ENCODE measurements at places on chromosomes 2 and 18.

DNA sequence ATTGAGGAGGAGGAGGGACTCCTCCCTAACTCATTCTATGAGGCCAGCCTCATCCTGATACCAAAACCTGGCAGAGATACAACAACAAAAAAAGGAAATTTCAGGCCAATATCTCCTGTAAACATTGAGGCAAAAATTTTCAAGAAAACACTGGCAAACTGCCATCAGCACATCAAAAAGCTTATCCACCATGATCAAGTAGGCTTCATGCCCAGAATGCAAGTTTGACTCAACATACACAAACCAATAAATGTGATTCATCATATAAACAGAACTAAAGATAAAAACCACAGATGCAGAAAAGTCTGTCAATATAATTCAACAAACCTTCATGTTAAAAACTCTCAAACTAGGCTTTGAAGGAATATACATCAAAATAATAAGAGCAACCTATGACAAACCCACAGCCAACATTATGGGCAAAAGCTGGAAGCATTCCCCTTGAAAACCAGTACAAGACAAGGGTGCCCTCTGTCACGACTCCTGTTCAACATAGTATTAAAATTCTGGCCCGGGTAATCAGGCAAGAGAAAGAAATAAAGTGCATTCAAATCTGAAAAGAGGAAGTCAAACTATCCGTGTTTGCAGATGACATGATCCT lies 1014.3 kb downstream of the CBLN2 start:
- no peak for DNase-seq

DNA sequence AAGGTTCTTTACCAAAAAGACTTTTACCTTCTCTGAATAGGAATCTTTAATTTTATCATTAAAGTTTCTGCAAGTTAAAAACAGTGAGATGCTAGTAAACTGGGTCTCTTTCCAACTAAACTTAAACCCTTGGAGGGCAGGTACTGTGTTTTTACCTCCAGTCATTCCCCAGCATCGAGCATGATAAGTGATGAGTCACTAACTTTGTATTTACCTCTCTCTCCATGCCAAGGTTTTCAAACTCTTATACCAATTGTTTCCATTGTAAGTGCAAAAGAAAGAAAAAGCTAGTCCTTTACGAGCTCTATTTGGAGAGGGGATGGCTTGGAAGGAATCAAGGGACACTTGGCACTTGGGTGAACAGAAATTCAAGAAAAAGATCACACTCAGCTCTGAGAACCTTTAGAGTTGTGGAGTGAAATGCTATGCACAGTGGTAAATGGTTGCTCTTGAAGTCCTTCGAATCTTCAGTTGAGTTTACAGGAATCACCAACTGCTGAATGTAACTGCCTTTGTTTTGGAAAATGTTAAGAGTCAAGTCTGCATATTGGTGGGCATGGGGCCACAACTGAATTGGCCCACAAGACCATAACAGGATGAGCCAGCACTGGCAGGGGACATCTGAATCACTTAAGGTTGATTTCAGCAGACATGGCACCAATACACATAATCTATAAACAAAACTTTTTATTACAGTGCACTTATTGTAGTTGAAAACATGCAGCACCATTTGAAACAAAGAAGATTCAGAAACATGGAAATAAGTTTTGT lies 8.3 kb upstream of the RBM43 start:
- no peak for DNase-seq

DNA sequence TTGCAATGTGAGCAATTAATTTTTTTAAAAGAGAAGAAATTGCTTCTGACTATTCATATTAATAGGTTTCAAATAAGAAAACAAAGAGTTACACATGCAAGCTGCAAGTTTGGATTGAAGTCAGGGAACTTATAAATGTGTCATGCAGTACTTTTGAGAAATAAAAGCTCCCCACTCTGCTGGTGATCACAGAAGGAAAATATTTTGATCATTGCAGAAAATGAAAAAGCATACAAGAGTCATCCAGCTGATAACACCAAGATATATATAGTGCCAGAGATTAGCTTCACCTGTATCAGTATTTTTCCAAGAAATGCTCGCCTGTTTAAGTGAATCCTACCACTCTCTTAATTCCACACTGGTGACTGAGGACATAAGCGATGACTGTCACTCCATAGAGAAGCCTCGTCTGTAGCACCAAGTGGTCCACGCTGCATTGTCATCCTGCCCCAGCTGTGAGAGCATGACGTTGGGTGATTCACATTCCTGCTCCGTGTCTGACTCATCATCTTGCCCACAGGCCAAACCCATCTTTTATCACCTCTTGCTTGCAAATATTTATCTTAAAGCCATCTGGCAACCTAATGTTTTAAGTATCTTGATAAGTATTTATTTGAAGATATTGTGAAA lies 178.0 kb downstream of the ASXL3 start:
- DNase-seq: no peak

DNA sequence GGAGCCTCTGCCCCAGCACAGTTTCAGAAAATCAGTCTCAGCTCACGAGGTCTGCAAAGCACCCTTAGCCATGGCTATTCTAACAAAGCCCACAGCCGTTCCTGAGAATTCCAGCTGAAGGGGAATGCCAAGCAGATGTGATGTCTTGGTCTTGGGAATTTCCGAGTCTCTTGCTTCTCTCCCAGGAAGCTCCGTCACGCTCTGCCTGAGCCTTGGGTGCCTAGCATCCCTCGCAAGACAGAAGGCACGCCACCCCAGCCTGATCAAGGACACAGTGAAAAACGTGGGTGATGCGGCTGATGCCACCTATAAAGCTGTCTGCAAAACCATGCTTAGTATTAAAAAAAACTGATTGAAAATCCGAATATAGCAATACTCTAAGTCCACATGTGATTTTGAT lies 254.6 kb downstream of the SH3BP4 start:
- no peak for DNase-seq

DNA sequence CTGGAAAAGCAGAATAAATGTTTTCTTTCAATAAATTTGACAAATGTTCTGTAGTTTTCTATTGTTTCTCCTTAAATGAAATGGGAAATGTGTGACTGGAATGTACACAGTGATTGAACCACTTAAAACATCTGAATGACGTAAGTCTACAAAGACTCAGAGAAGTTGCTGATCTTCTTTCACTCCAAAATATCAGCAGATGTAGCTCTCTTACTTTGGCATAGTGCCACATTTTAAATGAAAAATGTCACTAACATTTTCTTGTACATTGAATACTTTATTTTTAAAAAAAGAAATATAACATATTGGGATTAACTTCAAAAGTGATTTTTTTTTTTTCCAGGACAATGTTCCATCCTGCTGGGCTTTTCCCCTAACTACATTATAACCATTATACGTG lies 565.6 kb downstream of the TMEM182 start:
- DNase-seq: no peak

DNA sequence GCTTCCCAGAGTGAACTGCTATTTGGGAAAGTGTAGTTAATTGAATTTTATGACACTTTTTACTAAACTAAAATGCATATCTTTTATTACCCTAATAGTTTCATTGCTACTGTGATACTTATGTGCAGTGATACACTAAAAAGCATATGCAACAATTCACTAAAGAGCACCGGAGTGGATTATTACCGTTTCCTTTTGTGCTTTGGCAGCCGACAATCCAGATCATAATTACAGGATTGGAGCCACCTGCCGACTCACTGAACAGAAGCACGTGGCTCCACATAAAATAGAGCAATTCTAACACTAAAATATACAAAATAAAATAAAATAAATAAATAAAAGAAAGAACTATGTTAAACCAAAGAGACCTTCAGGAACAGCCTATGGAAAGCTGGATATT lies 583.4 kb downstream of the NRXN1 start:
- no peak for DNase-seq

DNA sequence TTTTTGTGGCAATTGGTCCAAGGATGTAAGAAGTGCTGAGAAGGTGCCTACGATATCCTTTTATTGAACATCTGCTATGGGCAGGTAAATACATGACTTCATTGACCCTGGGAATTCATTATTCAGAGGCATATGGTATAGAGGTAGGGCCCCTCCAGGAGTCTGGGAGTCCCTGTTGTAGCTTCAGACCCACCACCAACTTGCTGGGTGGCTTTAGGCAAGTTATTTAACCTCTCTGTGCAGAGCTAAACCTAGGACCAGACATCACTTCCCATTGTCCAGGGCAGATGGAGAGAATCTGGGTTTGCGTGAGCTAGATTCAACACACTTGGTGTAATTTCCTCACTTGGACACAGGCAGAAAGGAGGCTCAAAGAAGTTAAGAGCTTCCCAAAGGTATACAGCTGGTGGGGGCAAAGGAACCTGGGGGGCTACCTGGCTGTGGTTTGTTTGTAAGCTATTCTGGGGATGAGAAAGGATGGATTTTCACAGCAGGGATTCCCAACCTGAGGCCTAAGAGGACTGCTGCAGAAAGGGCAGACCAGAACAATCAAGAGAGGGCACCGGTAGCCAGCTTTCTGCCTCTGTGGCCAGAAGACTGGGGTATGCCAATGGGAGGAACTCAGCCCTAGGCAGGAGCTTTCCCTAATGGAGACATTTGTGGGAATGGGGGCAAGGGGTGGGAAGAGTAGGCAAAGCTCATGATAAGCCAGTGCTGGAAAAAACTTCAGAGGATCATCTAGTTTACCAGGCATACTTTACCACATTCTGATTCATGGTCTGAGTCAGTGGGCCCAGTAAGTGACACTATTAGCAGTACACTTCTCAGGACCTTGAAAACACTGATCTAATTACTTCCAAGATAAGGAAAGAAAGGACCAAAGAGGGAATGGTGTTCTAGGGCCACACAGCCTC lies 102.7 kb upstream of the SMAD2 start:
- no peak for DNase-seq

DNA sequence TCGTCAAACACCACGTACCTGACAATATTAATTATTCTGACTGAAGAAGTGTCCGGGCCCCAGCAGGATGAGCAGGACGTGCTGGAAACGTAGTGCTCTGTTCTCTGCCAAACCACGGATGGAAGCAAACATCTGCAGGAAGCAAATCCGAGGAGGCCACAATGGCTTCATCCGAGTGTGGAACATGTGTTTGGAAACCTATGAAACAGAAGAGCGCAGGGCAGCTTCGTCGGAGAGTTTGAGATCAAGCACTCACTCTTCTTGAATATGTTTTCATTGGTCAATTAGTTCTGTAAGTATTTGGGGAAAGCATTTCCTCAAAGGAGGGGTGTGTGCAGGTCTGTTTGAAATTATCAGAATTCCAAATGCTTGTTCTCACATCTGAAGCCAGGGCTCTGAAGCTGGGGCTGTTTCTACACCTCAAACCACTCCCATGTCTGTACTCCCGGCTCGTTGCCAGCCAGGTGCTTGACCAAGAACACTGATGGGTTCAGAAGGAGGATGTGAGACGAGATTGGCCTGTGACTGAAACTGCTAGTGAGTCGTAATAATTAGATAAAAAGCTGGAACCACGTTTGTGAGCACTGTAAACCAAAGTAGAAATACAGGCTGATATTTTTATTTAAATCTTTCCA lies 356.6 kb upstream of the SALL3 start:
- DNase-seq: no peak

- DNase-seq: no peak
These were observed 2.9 kb upstream of the EN1 start for GRCh38 chr2:118850168-118850900.

GRCh38 chr18:23059541-23060465 lies 75.5 kb upstream of the CABLES1 start:
- no peak for DNase-seq

DNA sequence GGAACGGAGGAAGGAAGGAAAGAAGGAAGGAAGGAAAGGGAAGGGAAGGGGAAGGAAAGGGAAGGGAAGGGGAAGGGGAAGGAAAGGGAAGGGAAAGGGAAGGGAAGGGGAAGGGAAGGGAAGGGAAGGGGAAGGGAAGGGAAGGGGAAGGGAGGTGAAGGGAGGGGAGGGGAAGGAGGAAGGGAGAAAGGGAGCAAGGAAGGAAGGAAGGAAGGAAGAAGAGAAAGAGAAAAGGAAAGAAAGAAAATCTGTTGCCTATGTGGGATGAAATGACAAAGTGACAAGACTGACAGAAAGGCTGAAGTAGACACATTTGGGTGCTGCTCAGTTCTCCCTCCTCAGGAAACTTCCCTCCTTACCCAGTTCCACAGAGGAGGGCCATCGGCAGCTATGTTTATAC lies 46.3 kb upstream of the GORASP2 start:
- no peak for DNase-seq

DNA sequence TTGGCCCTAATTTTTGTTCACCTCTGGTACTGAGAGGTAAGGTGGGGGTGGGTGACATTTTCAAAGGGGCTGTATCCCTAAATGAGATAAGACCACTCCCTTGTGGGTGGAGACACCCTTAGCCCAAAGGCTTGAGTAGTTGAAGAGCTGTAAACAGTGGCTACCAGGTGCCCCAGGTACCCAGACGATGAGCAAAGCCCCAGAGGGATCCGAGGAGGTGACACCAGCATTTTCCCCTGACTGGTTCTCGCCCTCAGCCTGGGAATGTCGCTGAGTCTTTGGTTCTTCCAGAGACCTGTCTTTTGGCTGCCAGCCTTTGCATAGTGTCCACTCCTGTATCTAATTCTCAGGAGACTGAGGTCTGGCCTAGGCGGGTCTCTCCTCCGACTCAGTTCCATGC lies 36.5 kb downstream of the RRM2 start:
- DNase-seq: no peak

- no peak for DNase-seq
These were observed 27.8 kb upstream of the CXXC1 start for GRCh38 chr18:50315100-50315871.

GRCh38 chr2:85255813-85256594 lies 71.8 kb downstream of the TGOLN2 start:
- DNase-seq: peak; percentile 96

DNA sequence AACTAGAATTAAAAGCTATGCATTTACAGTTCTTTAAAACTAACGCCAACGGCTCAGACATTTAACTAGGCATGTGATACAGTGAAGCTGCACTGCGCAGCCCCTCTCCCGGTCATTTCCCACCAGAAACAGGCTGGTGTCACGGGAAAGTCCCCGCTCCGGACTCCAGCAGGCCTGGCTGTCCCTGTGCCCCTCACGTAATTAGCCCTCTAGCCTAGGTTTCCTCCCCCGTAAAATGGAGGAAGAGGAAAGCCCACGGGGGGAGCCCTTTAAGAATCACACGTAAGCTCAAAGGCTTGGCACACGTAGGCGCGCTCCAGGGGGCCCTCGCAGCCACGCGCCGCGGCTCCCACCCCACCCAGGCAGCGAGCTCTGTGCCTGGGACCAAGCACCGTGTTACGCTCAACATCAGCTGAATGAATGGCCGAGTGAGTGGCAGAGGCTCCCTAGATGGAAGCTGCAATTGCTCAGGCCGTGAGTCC lies 48.0 kb downstream of the KCNIP3 start:
- no peak for DNase-seq

DNA sequence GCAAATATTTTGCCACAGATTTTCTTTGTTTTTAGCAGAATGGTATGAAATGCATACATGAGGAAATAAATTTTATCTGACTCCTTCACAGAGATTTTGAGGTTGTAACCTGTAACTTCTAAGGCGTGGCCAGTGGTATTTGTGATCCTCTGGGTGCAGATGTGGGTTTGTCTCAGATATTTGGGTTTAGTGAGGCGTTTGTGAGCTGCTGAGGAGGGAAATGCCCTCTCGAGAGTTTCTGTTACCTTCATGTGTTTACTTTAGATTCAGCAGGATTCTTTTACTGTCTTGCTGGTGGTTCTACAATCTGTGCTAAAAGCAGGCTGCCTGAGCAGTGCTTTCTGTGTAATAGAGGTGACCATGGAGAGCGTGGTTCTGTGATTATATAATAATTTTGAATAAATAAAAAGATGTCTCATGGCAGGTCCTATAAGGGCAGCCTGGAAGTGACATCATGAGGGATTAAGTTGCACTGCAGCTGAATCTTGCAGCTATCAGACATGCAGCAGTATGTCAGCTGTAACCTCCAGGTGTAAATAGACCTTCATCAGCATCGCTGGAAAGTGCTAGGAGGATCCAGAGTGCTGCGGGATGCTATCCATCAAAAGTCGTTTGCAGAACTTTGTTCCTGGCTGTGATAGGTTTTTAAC lies 34.1 kb downstream of the TANC1 start:
- DNase-seq: no peak

All from NT2/D1 (cell line).